ENCODE measurements at places on chromosomes 16 and 17.

- DNase-seq = no peak
Observed at GRCh38 chr16:84774810-84775209, 45.0 kb upstream of the CRISPLD2 start.

GRCh38 chr17:81125573-81126081 is 39.7 kb upstream of the PVALEF start:
- no peak for DNase-seq

GRCh38 chr16:81609323-81609892 is 164.8 kb downstream of the CMIP start:
- no peak for DNase-seq

- no peak for DNase-seq
Observed at GRCh38 chr16:29665294-29666077, 2.4 kb downstream of the SPN start.

DNA sequence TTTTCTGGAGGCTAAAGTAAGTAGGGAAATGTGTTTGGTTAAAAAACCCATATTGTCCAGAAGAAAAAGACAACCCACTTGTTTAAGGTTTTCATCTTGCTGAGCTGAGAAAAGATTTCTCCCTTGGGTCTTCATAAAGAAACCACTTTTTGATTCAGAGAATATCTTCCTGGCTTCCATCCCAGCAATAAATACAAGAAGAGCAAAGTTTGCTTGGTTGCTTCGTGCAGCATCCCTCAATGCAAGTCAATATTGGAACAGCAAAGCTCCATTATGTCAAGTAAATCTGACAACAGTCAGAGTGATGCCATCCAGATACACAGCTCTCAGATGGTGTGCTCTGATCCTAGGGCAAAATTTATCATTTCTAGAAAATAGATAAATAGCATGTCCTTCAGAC is 118.9 kb upstream of the PIRT start:
- no peak for DNase-seq

Measured in cortex of kidney (tissue), 1 donor.